ENCODE measurements at places on chromosomes 11 and 22. TPM values are rescaled to one million over a fixed set of nuclear protein-coding genes. Genes with fewer than 3 reads are reported as not detected.

DNA sequence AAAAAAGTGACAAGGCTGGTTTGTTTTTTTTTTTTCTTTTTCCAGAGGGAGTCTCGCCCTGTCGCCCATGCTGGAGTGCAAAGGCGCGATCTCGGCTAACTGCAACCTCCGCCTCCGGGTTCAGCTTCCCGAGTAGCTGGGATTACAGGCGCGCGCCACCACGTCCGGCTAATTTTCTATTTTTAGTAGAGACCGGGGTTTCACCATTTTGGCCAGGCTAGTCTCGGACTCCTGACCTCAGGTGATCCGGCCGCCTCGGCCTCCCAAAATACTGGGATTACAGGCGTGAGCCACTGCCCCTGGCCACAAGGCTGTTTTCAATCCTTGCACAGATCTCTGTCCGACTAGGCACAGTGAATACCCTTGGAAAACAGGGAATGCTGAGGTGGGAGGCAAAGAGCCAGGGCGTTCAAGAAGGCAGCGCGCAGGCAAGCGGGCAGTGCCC is 566 bp downstream of the ATP6V1E1 start:
- H3K27me3 ChIP-seq = no peaks in the 10 kb centered on the region
- peaks cover 6% of the 10 kb centered on the region for H3K4me1 ChIP-seq
- H3K27ac ChIP-seq = peak overlapping the region; percentile 93
- DNase-seq = no peak
- no peaks in the 10 kb centered on the region for H3K36me3 ChIP-seq

DNA sequence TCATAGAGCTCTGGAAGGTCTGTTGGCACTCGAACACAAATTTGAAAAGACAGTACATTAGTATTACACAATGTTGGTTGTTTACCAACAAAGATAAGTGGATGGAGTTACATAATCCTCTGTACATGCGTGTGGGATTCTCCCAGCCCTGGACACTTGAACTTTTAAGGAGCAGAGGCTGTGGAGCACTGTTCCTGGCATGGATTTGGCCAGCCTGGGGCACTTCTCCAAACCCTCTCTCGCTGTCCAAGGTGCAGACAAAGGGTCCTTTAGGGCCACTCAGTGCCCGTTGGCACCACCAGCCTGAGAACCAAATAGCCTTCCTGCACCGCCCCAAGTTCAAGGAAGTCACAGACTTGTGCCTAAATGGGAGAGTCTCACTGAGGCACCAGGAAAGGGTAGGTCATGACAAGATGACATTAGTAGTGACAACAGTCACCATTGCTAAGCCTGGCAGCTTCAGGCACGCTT is 1.6 kb upstream of the ANO1 start:
- no peaks in the 10 kb centered on the region for H3K27me3 ChIP-seq
- no peak overlapping the region for H3K27ac ChIP-seq
- no peaks in the 10 kb centered on the region for H3K36me3 ChIP-seq
- peak; percentile 35 for DNase-seq

- H3K4me3 ChIP-seq = no peak overlapping the region
- DNase-seq = peak; percentile 87
- peaks cover 37% of the 10 kb centered on the region for H3K4me1 ChIP-seq
- H3K27me3 ChIP-seq = no peaks in the 10 kb centered on the region
- no peaks in the 10 kb centered on the region for H3K36me3 ChIP-seq
Observed at GRCh38 chr11:57778318-57779037, 16.9 kb downstream of the CTNND1 start.

GRCh38 chr11:125304136-125304535 is 139.6 kb downstream of the PKNOX2 start:
- no peaks in the 10 kb centered on the region for H3K27me3 ChIP-seq
- H3K4me3 ChIP-seq = no peak overlapping the region
- H3K36me3 ChIP-seq = no peaks in the 10 kb centered on the region

- no peak overlapping the region for H3K4me3 ChIP-seq
- H3K4me1 ChIP-seq = no peaks in the 10 kb centered on the region
- DNase-seq = no peak
Observed at GRCh38 chr11:103618528-103618927, 417.9 kb upstream of the DDI1 start.

DNA sequence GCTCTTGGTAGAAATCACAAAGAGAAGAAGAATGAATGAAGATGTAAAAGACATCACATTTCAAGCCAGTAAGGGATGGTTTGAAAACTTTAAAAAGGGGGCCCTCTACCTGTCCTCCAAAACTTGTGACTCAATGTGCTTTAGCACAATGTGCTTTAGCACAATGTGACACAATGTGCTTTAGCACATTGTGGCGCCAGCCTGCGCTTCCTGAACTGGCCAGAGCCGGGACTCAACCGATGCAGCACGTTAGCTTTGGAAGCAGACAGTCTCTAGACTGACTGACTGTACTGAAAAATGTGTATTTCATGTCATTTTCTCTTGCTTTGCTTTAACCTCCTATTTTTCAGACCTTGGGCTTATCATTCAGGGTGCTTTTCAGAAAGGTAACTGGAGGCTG is 63.5 kb downstream of the FAM83F start:
- H3K4me1 ChIP-seq = no peaks in the 10 kb centered on the region
- DNase-seq = no peak
- no peak overlapping the region for H3K4me3 ChIP-seq
- no peaks in the 10 kb centered on the region for H3K27me3 ChIP-seq

DNA sequence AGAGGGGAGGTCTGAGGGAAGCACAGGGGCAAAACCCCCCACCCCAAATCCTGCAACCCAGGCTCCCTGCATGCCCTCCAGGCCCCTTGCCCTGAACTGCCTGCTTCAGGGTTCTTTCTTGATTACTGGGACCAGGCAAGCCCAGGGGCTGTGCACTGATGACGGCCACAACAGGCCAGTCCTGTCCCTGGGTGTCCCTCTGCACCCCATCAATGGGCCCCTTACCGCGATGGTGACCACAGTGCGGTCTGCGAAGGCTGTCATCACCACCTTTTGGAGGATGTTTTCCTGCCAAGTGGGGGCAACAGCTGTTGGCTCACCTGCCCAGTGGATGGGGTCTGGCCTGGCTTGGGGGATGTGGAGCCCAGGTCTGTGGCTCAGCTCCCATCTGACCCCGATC is 5.0 kb upstream of the KCNJ11 start:
- peaks cover 4% of the 10 kb centered on the region for H3K4me1 ChIP-seq
- no peak overlapping the region for H3K4me3 ChIP-seq
- no peak overlapping the region for H3K27ac ChIP-seq
- DNase-seq = no peak
- H3K36me3 ChIP-seq = no peaks in the 10 kb centered on the region
- H3K27me3 ChIP-seq = no peaks in the 10 kb centered on the region

GRCh38 chr11:77036398-77036797 is 2.2 kb downstream of the B3GNT6 start:
- H3K4me3 ChIP-seq = no peak overlapping the region
- H3K36me3 ChIP-seq = no peaks in the 10 kb centered on the region
- H3K4me1 ChIP-seq = peaks cover 6% of the 10 kb centered on the region
- H3K27ac ChIP-seq = no peak overlapping the region
- no peak for DNase-seq

- no peaks in the 10 kb centered on the region for H3K36me3 ChIP-seq
- no peaks in the 10 kb centered on the region for H3K27me3 ChIP-seq
- DNase-seq = no peak
- H3K27ac ChIP-seq = no peak overlapping the region
- no peaks in the 10 kb centered on the region for H3K4me1 ChIP-seq
Observed at GRCh38 chr11:35553831-35554230, 28.4 kb upstream of the PAMR1 start.

- no peaks in the 10 kb centered on the region for H3K27me3 ChIP-seq
- DNase-seq = no peak
- no peaks in the 10 kb centered on the region for H3K4me1 ChIP-seq
- H3K4me3 ChIP-seq = no peak overlapping the region
- no peaks in the 10 kb centered on the region for H3K36me3 ChIP-seq
- H3K27ac ChIP-seq = no peak overlapping the region
Observed at GRCh38 chr11:10990637-10991193, 132.9 kb upstream of the ZBED5 start.

GRCh38 chr11:38046571-38047135 is 1448.6 kb upstream of the RAG2 start:
- H3K27me3 ChIP-seq = no peaks in the 10 kb centered on the region
- no peak overlapping the region for H3K4me3 ChIP-seq
- no peaks in the 10 kb centered on the region for H3K4me1 ChIP-seq
- no peaks in the 10 kb centered on the region for H3K36me3 ChIP-seq
- DNase-seq = no peak

DNA sequence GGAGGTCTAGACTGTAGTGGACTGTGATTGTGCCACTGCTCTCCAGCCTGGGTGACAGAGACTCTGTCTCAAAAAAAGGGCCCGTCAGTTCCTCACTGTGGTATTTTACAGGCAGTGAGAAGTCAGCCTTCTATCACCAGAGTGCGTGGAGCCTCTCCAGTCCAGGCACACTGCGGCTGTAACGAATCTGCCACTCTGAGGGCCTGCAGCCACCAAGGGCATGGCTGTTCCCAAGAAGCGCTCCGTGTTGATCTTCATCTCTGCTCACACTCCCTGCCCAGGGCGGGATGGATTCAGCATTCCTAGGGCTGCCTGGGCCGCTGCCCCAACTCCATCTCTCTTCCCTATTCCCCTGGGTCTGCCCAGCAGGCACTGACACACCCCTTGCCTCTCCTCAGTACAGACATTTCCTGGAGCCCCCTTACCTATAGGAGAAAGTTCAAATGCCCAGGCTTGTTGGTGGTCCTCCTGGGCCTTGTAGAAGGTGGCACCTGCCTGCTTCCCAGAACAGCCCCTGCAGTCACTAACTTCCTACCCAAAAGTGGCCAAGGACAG is 148.4 kb downstream of the CACNA1I start:
- no peaks in the 10 kb centered on the region for H3K4me1 ChIP-seq
- H3K36me3 ChIP-seq = no peaks in the 10 kb centered on the region
- DNase-seq = no peak
- no peak overlapping the region for H3K4me3 ChIP-seq
- no peak overlapping the region for H3K27ac ChIP-seq

DNA sequence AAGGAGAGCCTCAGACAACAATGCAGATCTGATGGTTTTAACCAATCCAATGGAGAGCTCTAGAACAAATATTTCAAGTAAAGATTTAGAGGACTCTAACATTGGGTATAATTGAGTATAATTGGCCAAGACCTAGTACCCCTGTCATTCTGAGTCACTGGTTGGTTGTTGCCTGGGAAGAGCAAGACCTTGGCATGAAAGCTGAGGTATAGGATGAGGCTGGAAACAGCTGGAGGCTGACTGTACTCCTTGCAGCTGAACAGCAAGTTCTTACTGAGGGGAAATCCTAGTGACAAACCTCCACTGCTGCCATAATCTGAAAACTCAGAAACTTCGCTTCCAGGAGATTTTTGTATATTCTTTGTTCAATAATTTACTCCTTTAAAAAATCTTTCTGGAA is 54.3 kb upstream of the MUC15 start:
- no peak overlapping the region for H3K27ac ChIP-seq
- no peaks in the 10 kb centered on the region for H3K27me3 ChIP-seq
- H3K36me3 ChIP-seq = no peaks in the 10 kb centered on the region
- no peaks in the 10 kb centered on the region for H3K4me1 ChIP-seq
- DNase-seq = no peak

DNA sequence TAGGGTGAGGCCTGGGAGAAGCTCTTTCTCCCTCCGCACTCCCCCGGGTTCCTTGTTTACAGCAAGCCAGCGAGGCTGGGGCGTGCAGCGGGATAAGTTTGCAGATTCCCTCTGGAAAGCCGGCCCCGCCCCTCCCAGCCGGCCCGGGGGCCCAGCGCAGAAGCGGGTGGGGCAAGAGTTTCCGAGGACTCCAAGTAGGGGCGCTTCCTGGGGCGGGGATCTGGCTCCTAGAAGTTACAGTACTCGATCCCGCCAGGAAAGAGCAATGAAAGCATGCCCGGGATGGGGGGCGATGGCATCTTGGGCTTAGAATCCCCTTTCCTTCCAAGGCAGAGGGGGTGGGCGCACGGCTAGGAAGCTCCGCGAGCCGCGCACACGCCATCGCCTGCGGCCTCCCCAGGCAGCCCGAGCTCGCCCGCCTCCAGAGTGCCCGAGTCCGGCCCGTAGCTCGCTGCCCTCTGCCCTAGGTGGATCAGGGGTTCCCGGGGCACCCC is 385 bp downstream of the TST start:
- H3K4me1 ChIP-seq = peaks cover 3% of the 10 kb centered on the region
- DNase-seq = peak; percentile 78
- H3K36me3 ChIP-seq = no peaks in the 10 kb centered on the region
- H3K27me3 ChIP-seq = no peaks in the 10 kb centered on the region
- peak overlapping the region; percentile 90 for H3K27ac ChIP-seq

The FXYD2 gene
- total RNA-seq = 7.9 TPM

The KIF18A gene
- 13.1 TPM for total RNA-seq

The KRTAP5-9 gene
- not detected for total RNA-seq

The TMEM151A gene
- total RNA-seq = 0.27 TPM

The MMP8 gene
- total RNA-seq = not detected

The CHADL gene
- total RNA-seq = not detected

The YAP1 gene
- 168 TPM for total RNA-seq

All from uterus (tissue), 4 donors.